Activated naive CD4-positive, alpha-beta T cell treated with anti-CD3 and anti-CD28 coated beads, Interleukin-2, amount 50 U/mL, for 72 hours (primary cell): ENCODE measurements at places on chromosomes 11 and 22.

- DNase-seq, result peak; percentile 39
Measured at GRCh38 chr22:49298834-49299750, 528.6 kb downstream of the BRD1 start.

- no peak for DNase-seq
Measured at GRCh38 chr11:114034956-114035355, 24.6 kb upstream of the ZBTB16 start.

GRCh38 chr11:30344085-30344484 is 21.2 kb downstream of the ARL14EP start:
- DNase-seq, result no peak

- peak; percentile 33 for DNase-seq
Measured at GRCh38 chr22:49979587-49980264, 19.2 kb downstream of the PIM3 start.

GRCh38 chr11:75505916-75506692 is 19.6 kb downstream of the GDPD5 start:
- no peak for DNase-seq
